ENCODE measurements at places on chromosomes 3 and 15. TPM values are rescaled to one million over a fixed set of nuclear protein-coding genes. Genes with fewer than 3 reads are reported as not detected.

Gene SPRED1
- 34.8 TPM for total RNA-seq

Gene TRH
- not detected for total RNA-seq

Gene LINGO1
- total RNA-seq = 1.7 TPM

Gene LRRC3B
- total RNA-seq = 0.22 TPM

Gene CCR9
- not detected for total RNA-seq

Gene MLF1
- 207 TPM for total RNA-seq

Gene RNU5B-1
- total RNA-seq = 30.4 TPM

Gene CHDH
- total RNA-seq = 3.6 TPM

Gene CRYGS
- 0.91 TPM for total RNA-seq

Gene C3orf20
- total RNA-seq = not detected

Gene ASB7
- total RNA-seq = 6.6 TPM

Gene A4GNT
- not detected for total RNA-seq

Gene DAZL
- total RNA-seq = not detected

Gene CLRN1
- total RNA-seq = not detected

Gene FGD5
- 15.1 TPM for total RNA-seq

Gene KLHL6
- total RNA-seq = 0.72 TPM

Gene ANKRD34C
- total RNA-seq = 0.24 TPM

Gene ESYT3
- total RNA-seq = 1.7 TPM

Gene LMOD3
- 159 TPM for total RNA-seq

Gene UCN2
- 0.23 TPM for total RNA-seq

Gene OR5H6
- not detected for total RNA-seq

Gene TRAK1
- 364 TPM for total RNA-seq

Gene FBXO40
- 85.5 TPM for total RNA-seq

Gene SPINK8
- not detected for total RNA-seq

Gene NANOGP8
- not detected for total RNA-seq
